MCF 10A (cell line): ENCODE measurements at places on chromosomes 11 and 22. TPM values are rescaled to one million over a fixed set of nuclear protein-coding genes. Genes with fewer than 3 reads are reported as not detected.

DNA sequence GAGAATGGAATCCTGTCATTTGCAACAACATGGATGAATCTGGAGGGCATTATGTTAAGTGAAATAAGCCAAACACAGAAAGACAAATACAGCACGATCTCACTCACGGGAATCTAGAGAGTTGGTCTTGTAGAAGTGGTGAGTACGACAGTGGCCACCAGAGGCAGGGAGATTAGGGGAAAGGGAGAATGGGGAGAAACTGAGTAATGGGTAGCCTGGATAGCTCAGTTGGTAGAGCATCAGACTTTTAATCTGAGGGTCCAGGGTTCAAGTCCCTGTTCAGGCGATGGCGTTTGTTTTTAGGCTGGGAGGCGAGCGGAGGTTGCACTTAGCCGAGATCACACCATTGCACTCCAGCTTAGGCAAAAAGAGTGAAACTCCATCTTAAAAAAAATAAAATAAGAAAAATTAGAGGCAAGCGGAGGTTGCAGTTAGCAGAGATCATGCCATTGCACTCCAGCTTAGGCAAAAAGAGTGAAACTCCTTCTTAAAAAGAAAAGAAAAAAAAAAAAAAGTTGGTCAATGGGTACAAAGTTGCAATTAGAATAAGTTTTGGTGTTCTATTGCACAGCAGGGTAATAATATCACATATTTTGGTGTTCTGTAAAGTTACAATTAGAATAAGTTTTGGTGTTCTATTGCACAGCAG, 95.7 kb upstream of the UBASH3B start:
- peaks cover 6% of the 10 kb centered on the region for H3K27me3 ChIP-seq
- peaks cover 6% of the 10 kb centered on the region for H3K4me1 ChIP-seq
- H3K27ac ChIP-seq = no peak overlapping the region
- DNase-seq = peak; percentile 10
- no peaks in the 10 kb centered on the region for H3K36me3 ChIP-seq

The EP300 gene
- 53.3 and 54.1 TPM in 2 replicates for total RNA-seq

GRCh38 chr11:105713696-105714095, 103.8 kb downstream of the GRIA4 start:
- no peak for DNase-seq
- no peak overlapping the region for H3K4me3 ChIP-seq
- no peak overlapping the region for H3K27ac ChIP-seq
- no peaks in the 10 kb centered on the region for H3K27me3 ChIP-seq
- no peaks in the 10 kb centered on the region for H3K4me1 ChIP-seq
- no peaks in the 10 kb centered on the region for H3K36me3 ChIP-seq

DNA sequence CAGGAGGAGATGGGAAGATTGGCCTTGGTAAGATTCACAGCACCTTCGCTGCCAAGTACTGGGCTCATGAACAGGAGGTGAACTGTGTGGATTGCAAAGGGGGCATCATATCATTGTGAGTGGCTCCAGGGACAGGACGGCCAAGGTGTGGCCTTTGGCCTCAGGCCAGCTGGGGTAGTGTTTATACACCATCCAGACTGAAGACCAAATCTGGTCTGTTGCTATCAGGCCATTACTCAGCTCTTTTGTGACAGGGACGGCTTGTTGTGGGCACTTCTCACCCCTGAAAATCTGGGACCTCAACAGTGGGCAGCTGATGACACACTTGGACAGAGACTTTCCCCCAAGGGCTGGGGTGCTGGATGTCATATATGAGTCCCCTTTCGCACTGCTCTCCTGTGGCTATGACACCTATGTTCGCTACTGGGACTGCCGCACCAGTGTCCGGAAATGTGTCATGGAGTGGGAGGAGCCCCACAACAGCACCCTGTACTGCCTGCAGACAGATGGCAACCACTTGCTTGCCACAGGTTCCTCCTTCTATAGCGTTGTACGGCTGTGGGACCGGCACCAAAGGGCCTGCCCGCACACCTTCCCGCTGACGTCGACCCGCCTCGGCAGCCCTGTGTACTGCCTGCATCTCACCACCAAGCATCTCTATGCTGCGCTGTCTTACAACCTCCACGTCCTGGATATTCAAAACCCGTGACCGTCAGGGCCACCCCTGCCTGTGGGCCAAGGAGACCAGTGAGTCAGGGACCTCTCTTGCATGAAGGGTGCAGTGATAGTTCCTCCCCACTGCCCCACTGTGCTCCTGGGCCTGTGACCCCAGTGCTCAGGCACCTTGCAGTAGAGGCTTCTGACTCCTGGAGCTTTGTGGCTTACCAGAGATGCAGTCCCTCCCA, 83.6 kb downstream of the BCR start:
- H3K27me3 ChIP-seq = no peaks in the 10 kb centered on the region
- H3K36me3 ChIP-seq = peaks cover 76% of the 10 kb centered on the region
- no peak overlapping the region for H3K4me3 ChIP-seq
- peak overlapping the region; percentile 79 for H3K27ac ChIP-seq

The SAA4 gene
- total RNA-seq = not detected in 2 replicates

- peak overlapping the region; percentile 83 for H3K4me3 ChIP-seq
- peak overlapping the region; percentile 83 for H3K27ac ChIP-seq
- no peaks in the 10 kb centered on the region for H3K27me3 ChIP-seq
- DNase-seq = no peak
- peaks cover 57% of the 10 kb centered on the region for H3K36me3 ChIP-seq
Observed at GRCh38 chr11:70205049-70205725, 2.1 kb downstream of the FADD start.

The SGSM1 gene
- 0.10 and 0.14 TPM in 2 replicates for total RNA-seq

DNA sequence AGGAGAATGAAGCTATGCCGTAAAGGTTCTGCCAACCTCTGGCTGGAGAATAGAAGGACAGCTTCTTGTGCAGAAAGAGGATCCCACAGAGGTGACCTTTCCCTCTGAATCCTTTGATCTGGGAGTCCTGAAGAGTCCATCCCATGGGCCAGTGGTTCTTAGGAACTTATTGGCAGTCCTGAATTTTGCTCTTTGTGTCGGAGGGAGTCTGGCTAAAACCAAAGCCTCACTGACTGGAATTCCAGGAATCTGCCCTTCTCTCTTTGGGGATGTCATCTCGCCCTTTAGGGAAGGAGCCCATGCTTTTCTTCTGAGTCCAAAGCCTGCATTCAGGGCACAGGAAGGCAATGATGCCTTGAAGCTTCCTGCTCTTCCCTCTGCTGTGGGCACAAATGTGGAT, 45.5 kb downstream of the PKNOX2 start:
- H3K4me3 ChIP-seq = no peak overlapping the region
- no peaks in the 10 kb centered on the region for H3K36me3 ChIP-seq
- no peak for DNase-seq
- no peaks in the 10 kb centered on the region for H3K27me3 ChIP-seq
- H3K4me1 ChIP-seq = no peaks in the 10 kb centered on the region
- H3K27ac ChIP-seq = no peak overlapping the region
